Dorsolateral prefrontal cortex (tissue), 122 donors: ENCODE measurements at places on chromosomes 1 and 21. TPM values are rescaled to one million over a fixed set of nuclear protein-coding genes. Genes with fewer than 3 reads are reported as not detected.

ERICH3 gene
- total RNA-seq: 26.8 TPM

NGF gene
- 1.4 TPM for total RNA-seq

SH2D1B gene
- 1.8 TPM for total RNA-seq

HCN3 gene
- total RNA-seq: 14.9 TPM

NMNAT2 gene
- total RNA-seq: 163 TPM

DNA sequence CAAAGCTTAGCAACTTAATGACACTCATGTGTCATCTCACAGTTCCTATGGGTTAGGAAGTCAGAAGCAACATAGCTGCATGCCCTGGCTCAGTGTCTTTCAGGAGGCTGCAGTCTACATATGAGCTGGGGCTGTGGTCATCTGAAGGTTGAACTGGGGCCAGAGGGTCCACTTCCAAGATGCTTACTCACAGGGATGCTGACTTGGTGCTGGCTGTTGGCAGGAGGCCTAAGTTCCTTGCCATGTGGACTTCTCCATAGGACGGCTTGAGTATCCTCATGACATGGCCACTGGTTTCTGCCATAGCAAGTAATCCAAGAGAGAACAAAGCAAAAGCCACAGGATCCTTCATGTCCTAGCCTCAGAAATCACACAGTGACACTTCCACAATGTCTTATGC lies 12.1 kb upstream of the FAM43B start:
- no peak for DNase-seq

DNA sequence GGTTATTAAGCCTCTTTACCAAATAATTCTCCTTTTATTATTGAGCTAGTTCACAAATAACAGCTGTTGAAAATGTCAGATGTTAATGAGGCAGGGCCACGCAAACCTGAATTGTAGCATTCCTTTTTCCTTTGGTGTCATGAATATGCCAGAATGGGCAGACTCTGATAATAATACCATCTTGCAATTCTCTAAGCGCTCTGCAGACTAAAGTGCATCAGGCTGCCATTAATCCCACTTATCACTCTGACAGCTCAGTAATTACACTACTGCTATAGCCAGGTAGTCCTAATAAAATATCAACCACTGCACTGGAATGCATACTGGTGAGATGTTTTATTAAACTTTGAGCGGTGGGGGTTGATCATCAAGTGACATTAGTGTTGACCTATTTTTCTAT lies 177.7 kb downstream of the DPYD start:
- no peak for DNase-seq

- DNase-seq: no peak
These were observed 13.4 kb downstream of the TSNAX start for GRCh38 chr1:231541842-231542241.

- no peak for DNase-seq
These were observed 30.3 kb upstream of the PEX10 start for GRCh38 chr1:2442661-2443060.

DNA sequence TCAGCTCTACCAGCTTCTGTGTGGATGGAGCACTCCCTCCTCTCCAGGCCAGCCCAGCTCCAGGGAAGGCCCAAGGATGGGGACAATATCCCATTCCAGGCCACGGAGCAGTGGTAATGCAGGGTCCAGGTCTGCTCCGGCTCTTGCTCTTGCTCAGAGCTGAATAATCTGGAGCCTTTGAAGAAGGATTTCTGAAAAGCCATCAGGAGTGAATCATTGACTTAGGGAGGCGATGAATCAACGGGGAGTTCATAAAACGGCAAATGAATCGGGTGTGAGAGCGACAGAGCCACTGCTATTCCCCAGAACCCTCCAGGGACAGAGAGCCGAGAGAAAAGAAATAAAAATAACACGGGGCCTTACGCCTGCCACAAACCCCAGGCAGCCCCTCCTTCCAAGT lies 7.7 kb downstream of the POU3F1 start:
- DNase-seq: no peak

DNA sequence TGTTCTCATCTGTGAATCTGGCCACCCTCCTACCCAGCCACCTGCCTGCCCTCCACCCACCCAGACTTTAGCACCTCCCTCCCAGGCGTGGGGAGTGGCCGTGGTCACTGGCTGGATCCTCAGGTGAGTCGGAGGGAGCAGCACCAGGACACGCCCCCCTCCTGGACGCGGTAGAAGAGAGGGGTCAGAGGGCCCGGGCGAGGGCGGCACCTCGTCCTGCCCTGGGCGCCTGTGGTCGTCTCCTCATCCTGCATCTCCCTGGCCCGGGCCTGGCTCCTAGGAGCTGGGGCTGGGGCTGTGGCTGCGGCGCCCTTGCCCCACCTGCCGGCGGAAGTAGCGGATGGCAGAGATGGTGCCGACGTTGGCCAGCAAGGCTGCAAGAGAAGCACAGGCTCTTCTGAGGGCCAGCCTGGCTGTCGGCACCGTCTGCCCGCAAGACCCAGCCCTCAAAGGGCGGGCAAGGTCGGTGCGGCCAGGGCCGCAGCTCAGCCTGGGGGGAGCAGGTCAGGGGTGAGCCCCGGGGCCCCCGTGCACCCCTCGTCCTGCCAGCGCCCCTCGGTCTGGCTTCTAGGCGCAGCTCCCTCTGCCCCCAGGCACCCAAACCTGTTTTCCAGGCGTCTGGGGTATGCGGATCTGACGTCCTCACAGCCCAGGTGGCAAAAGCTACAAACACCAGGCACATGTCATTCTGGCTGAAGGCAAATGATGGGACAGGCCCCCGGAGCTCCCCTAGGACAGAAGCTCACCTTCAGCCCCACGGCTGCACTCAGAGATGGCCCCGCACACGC lies 5.8 kb downstream of the PERM1 start:
- DNase-seq: no peak

DNA sequence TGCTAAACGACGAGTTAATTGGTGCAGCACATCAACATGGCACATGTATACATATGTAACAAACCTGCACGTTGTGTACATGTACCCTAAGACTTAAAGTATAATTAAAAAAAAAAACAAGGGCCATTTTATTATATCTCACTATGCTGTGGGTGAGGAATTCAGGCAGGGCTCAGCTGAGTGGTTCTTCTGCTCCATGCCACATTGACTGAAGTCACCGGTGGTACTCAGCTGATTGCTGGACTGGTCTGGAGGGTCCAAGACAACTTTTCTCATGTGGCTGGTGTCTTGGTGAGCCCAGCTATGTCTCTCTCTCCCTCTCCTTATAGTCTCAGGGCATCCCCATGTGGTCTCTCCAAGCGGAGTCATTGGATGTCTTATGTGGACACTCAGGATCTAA lies 275.0 kb downstream of the GRIK3 start:
- no peak for DNase-seq

DNA sequence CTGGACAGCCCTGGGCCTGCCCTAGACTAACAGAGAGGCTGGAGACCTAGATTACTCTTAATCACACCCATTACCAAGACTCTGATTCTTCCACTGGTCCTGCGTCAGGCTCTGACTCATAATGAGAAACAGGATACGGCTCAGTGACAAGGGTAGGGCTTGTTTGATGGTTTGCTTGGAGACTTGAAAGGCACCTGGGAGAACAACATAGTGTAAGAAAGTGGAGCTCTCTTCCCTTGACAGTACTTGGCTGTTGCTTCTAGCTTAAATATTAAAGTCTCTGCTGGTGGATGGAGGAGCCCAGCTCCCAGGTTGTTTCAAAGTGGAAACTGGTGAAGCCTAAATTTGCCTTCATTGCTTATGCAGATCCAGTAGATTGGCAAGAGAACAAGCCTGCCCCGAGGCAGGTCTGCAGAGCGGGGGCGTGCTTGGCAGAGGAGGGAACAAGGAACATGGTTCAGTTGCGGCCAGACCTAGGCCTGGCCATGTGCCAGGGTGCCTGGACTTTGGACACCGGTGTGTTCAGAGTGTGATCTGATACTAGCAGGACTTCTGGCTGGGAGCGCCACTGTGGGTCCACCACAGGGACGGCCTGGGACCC lies 480.6 kb downstream of the CAMTA1 start:
- no peak for DNase-seq

GRCh38 chr1:19651141-19651737 lies 7.1 kb downstream of the NBL1 start:
- no peak for DNase-seq

GRCh38 chr1:90336552-90337324 lies 341.8 kb downstream of the ZNF326 start:
- DNase-seq: no peak

DNA sequence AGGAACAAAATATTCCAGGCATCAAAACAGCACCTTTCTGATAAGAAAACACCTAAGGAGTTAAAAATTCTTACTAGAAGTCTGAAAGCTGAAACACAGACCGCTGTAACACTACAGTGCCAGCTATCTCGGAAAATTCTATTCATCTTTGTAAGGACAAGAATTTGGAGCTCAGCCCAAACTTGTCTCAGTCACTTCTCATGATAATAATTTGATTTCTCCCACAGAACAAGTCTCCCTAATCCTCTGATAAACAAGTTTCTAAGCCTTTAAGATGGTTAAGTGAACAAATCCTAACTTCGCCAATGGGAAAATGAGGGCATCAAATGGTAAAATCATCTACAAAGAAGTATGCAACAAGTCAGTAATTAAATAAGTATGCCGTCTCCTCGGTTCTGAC lies 59.9 kb downstream of the SIPA1L2 start:
- DNase-seq: no peak

- no peak for DNase-seq
These were observed 71.5 kb downstream of the SIK1 start for GRCh38 chr21:43355266-43355924.

GRCh38 chr1:229694053-229694693 lies 68.1 kb downstream of the URB2 start:
- peak; percentile 60 for DNase-seq
